ENCODE measurements at places on chromosomes 1 and 21. TPM values are rescaled to one million over a fixed set of nuclear protein-coding genes. Genes with fewer than 3 reads are reported as not detected.

Gene ARMH1
- 6.7 TPM for total RNA-seq

GRCh38 chr21:23960769-23961168, 1646.5 kb downstream of the MRPL39 start:
- no peak for DNase-seq

DNA sequence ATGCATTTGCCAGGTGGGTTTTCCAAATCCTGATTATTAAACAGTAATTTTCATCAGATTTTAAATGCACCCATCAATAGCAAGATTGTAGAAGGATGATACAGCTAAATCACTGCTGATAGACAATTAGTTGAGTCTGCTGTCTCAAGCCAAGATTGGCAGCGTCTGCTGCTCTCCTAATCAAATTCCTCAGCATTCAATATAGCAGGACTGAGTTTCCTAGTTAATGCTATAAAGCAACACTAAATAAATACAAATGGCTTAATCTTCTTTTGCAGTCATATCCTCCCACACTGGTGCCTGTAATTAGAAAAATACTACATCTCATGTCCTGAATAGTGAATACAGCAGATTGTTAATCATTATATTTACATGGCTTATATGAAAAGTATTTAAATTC, 1028.8 kb downstream of the ADGRL2 start:
- no peak for DNase-seq

GRCh38 chr1:17575797-17576518, 36.5 kb downstream of the ARHGEF10L start:
- no peak for DNase-seq

- DNase-seq: no peak
Measured at GRCh38 chr1:151815716-151816327, 10.6 kb upstream of the LINGO4 start.

GRCh38 chr1:57820356-57821095, 396.7 kb upstream of the DAB1 start:
- no peak for DNase-seq

DNA sequence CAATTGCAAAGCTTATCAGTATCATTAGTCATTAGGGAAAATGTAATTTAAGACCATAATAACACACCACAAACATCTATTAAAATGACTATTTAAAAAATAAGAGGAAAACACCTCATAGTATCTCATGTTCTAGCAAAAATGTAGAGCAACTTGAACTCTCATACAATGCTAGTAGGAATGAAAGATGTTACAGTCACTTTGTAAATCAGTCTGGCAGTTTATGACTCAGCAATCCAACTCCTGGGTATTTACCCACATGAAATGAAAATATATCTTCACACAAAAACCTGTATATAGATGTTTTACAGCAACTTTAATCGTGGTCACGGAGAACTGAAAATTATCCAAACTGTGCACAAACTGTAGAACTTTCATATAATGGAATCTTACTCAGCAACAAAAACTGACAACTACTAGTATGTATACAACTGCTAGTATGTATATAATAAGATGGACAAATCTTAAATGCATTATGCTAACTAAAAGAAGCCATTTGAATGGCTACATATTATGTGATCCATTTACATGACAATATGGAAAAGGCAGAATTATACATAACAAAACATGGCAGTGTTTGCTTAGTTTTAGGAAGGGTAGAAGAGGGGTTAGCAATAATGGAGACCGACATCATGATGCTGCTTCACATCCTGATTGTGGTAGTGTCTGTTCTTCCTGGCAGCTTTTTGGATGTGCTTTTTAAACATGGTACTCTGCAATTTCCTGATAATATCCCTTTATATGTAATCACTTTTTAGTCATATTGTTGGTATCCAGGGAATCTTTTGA, 267.0 kb downstream of the KCTD3 start:
- DNase-seq: no peak

- no peak for DNase-seq
Measured at GRCh38 chr21:46041183-46041582, 56.7 kb upstream of the COL6A2 start.

Gene RBP7
- total RNA-seq: 9.7 TPM

GRCh38 chr1:41381692-41382479, 20.7 kb downstream of the FOXO6 start:
- no peak for DNase-seq

DNA sequence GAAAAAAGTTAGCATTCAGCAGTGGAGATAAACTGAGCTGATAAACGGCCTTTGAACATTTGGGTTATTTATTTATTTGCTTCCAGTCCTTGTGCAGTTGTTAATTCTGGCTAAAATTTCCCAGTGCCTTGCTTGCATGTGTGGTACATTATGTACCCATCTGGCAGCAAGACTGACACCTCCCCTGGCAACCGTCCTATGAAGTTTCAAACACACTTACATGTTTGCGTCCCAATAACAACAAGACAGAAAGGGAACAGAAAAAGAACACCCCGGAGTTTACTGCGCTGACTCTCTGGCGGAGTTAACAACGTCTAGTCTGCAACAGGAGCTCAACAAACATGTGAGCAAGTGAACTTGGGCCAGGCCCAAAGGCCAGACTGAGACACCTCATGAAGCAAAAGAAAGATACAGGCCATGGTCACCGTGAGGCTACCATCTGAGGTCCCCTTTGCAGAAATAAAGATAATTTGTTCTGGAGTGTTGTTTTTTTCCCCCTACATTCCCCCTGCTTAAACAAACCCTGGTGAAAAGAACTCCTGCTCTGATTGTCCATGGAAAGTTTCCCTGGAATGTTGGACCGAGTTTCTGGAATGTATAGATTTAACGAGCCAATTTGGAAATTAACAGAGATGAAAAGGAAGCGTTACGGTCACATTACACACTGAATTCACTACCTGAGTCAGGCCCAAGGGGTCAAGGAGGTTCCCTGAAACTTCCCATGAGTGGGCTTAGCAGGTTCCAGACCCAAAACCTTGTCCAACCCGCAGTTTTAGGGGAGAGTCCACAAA, 33.4 kb downstream of the TRABD2B start:
- DNase-seq: no peak

DNA sequence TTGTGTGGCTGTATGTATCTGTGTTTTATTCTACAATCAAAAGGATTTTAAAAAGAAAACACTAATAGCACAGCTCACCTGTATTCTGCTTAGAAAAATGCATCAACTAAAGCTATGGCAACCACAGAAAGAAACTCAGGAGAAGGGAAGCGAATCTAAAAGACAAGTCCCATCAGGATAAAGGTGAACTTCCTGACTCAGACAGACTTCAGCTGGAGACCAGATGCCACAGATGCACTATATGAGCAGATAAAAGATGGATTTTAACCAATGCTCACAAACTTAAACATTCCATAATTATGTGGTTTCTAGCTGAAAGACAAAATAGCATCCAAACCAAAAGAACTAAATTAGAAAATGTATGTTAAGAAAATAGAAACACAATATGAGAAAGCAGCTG, 231.0 kb downstream of the RERE start:
- no peak for DNase-seq

DNA sequence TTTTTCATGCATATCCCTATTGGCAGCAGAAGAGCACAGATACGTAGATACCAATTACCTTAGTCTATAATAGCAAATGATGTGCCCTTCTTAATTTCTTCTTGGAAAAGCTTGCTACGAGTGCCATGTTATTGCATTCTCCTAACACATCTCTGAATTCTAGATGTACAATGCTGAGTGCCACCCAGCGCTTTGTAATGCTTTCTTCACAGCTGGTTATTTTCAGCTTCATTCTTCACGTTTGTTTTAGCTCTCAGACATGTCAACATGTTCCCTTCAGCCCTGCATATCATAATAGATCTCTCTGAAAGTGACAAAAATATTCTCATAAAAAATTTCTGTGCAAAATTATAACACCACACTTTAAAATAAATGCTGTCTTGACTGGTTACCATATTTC, 981.2 kb downstream of the TTLL7 start:
- DNase-seq: no peak

DNA sequence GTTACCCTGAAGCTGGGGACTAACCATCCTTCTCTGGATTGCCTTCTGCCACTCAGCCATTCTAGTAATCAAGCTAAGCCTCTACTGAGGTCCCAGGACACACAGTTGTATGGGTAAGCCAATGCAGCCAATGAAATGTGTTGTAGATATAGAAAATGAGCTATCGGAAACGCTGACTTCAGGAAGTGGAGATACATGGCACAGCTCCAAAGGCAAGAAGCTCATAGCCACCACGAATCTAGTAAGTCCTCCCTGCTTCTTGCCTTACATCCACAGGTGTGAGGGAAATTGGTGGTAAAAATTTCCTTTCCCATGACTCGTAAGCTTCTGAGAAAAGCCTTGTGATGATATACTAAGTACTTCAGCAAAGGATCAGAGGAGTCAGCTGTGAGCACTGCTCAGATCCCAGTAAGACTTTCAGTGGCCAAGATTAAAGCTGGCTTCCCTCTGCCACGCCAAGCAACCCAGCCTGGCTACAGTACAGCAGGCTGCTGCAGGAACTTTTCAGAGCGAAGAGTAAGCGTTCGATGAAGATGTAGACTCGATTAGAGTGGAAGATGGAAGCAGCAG, 117.7 kb downstream of the SIM2 start:
- DNase-seq: no peak

DNA sequence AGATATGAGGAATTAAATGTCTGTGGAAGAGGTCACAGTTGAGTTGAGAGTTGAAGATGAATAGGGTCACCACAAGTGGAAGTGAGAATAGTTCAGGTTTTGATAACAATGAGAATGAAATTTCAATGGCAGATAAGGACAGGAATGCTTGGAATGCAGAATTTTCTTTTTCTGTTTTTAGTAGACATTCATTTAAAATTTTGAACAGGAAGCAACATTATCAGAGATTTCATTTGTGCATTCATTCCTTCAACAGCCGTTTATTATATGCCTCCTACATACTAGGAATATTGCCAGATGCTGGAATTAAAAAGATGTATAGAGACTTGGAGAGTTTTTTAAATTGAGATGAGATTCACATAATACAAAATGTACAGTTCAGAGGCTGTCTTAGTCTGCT, 126.8 kb downstream of the ITSN1 start:
- DNase-seq: no peak

- DNase-seq: peak; percentile 25
Measured at GRCh38 chr1:51230501-51231078, 5.5 kb upstream of the RNF11 start.

Gene ASCL5
- not detected for total RNA-seq

Gene PSMB4
- 207 TPM for total RNA-seq

DNA sequence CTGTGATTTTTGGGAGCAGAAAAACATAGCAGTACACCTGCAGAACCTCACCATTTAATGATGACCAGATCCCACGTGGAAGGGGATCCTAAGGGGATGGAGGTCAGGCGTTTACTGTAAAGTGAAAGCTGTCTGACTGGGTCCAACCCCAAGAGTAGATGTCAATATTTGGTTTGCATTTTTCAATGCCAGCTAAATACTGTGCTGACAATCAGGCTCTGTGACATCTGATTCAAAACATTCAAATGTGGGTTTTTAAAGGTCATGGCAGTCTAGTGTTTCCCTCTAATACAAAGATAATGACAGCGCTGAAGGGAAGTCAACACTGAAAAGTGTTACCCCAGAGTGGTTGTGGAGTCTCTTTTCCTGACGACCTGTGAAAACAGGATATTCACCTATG, 68.1 kb downstream of the SPAG17 start:
- DNase-seq: no peak

Gene OR2T29
- not detected for total RNA-seq

Gene FCER1G
- total RNA-seq: not detected

Gene ITGB2
- total RNA-seq: 8.8 TPM

GRCh38 chr1:200437088-200437487, 27.3 kb upstream of the ZNF281 start:
- no peak for DNase-seq

Gene KPRP
- total RNA-seq: not detected

GRCh38 chr1:156470473-156470872, 30.1 kb downstream of the MEF2D start:
- no peak for DNase-seq

DNA sequence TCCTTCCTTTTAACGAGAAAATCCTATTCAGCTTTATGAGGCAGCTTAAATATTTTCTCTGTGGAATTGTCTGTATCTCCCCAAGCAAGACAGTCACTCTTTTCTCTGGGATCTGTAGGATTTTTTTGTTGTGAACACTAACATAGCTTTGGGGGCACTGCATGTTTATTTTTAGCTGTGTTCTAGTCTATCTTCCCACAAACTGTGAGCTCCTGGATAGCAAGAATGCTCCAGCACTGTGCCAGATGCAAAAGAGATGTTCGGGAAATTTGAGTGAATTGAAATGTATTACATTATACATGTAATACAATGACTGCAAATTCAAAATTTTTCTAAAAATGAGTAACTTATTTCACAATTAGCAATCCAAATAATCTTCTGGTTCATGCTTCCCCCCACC, 282.2 kb downstream of the PLPP3 start:
- DNase-seq: no peak

DNA sequence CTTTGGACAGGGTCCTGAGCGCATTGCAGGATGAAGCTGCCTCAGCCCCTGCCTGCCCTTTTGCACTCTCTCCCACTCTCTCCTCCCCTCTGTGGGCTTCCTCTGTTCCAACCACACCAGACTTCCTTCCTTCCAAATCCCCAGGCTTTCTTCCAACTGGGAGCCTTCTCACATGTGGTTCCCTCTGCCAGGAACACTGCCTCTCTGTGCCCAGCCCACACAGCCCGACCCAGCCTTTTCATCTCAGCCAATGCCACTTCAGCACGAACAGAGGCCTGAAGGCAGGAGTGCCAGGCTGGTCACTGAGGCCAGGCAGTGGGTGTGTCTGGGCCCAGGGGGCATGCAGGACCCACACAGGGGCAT, 5.9 kb downstream of the SELENON start:
- DNase-seq: no peak

- peak; percentile 63 for DNase-seq
Measured at GRCh38 chr1:88029142-88029541, 654.9 kb upstream of the PKN2 start.

DNA sequence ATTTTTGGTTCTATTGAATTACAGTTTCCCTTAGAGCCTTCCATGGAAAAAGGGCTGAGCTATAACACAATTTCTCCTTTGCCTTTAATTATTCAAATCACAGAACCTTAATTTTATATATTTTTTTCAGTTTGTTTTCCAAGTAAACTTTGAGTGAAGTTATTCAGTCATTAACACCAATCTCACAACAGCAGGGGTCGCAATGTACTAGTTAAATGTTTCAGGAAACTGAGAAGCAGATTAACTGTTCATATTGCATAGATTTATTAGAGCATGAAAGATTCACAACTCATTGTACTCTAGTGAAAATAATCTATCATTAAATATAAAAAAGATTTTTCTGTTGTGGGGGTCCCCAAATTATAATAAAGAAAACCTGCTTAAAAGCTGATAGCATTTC, 64.1 kb downstream of the KIFAP3 start:
- DNase-seq: peak; percentile 43

Gene BEND5
- total RNA-seq: 1.9 TPM

- no peak for DNase-seq
Measured at GRCh38 chr1:164780111-164780812, 221.3 kb downstream of the PBX1 start.

- DNase-seq: peak; percentile 59
Measured at GRCh38 chr21:25881524-25882376, 147.0 kb downstream of the GABPA start.

Gene SRRM1
- total RNA-seq: 45.6 TPM

Gene CNIH3
- total RNA-seq: 2.5 TPM

Gene HSF2BP
- total RNA-seq: 2.6 TPM

GRCh38 chr1:171637928-171638576, 14.4 kb downstream of the MYOC start:
- DNase-seq: no peak
